K562 (cell line): ENCODE measurements at places on chromosomes 13 and 19. TPM values are rescaled to one million over a fixed set of nuclear protein-coding genes. Genes with fewer than 3 reads are reported as not detected.
A peak's percentile ranks its signal among the peaks of the same experiment; 100 is the strongest.

BBC3 gene
- total RNA-seq, result 20.3 and 30.7 TPM in 2 replicates

NDUFA3 gene
- total RNA-seq, result 138 and 148 TPM in 2 replicates

DNA sequence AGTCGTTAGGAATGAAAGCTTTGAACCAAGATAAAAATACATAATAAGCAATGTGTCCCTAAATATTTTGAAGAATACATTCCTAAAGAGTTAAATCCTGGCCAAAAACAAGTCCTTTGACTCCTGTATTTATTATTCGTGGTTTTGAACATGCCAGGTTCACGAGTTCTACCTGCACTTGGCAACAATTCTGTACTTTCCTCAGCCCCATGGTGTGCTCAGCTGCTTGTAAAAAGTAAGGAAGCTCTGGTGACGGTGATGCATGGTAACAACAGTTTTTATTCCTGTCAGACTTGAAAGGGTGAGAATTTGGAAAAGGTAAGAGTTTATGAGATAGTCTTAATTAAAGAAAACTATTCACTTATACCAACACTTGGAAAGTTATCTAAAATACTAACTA, 95.0 kb upstream of the KLF12 start:
- no peak for DNase-seq

GRCh38 chr13:32093006-32093405, 61.4 kb downstream of the FRY start:
- DNase-seq, result no peak

DNA sequence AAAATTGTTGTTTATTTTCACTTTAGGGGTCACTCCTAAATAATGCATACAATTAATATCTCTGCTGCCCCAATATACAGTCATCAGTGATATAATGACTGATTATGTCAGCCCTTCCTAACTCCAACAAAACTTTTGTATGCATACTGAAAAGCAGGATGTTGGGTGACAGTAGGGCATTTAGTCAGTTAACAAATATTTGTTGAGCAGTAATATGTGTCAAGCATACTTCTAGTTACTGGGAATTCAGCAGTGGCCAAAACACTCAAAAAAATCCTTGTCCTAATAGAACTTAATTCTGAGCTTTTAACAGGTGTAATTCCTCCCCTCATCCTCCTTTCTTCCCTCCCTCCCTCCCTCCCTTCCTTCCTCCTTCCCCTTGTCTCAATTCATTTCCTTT, 560.7 kb upstream of the KLHL1 start:
- no peak for DNase-seq

- no peak for DNase-seq
Observed at GRCh38 chr13:97561182-97561581, 127.2 kb downstream of the RAP2A start.

DNA sequence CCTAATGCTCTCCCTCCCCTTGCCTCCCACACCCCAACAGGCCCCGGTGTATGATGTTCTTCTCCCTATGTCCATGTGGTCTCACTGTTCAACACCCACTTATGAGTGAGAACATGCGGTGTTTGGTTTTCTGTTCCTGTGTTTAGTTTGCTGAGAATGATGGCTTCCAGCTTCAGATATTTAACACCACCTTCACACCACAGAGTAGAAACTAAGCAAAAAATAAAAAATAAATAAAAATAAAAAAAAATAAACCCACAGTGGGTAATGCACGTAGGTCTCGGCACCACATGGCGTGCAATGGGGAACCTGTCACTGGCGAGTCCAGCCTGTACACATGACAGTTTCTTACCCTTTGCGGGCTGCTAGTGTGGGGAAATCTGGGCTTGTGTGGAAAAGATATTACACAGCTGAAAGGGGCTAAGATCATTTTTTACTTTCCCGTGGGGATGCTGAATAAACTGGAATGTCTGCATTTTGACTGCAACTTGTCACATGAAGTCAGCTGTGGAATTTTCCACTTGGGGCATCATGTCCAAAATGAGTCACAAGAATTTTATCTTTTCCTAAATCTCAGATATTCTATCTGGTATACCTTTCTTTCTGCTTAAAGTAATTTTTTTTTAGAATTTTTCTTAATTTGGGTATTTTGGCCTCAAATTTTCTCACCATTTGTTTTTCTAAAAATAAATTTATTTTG, 170.5 kb downstream of the IRS2 start:
- DNase-seq, result no peak

- DNase-seq, result peak; percentile 45
Observed at GRCh38 chr19:7868326-7868670, 5.9 kb downstream of the PRR36 start.
